Suprapubic skin (tissue), 4 donors: ENCODE measurements at places on chromosomes 1 and 21. TPM values are rescaled to one million over a fixed set of nuclear protein-coding genes. Genes with fewer than 3 reads are reported as not detected.

DNA sequence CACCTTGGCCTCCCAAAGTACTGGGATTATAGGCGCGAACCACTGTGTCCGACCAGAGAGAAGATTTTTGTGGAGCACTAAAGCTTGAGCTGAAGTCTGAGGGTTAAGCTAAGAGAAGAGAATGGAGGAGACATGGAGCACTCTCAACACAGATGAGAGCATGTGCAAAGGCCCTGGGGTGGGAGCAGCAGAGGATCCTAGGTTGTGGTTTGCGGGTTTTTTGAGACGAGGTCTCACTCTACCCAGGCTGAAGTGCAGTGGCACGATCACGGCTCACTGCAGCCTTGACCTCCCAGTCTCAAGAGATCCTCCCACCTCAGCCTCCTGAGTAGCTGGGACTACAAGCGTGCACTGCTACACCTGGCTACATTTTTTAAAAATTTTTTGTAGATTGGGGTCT lies 30.5 kb downstream of the FBXO2 start:
- H3K27ac ChIP-seq, result no peak overlapping the region
- H3K4me1 ChIP-seq, result no peaks in the 10 kb centered on the region
- H3K4me3 ChIP-seq, result no peak overlapping the region
- no peak for DNase-seq

DNA sequence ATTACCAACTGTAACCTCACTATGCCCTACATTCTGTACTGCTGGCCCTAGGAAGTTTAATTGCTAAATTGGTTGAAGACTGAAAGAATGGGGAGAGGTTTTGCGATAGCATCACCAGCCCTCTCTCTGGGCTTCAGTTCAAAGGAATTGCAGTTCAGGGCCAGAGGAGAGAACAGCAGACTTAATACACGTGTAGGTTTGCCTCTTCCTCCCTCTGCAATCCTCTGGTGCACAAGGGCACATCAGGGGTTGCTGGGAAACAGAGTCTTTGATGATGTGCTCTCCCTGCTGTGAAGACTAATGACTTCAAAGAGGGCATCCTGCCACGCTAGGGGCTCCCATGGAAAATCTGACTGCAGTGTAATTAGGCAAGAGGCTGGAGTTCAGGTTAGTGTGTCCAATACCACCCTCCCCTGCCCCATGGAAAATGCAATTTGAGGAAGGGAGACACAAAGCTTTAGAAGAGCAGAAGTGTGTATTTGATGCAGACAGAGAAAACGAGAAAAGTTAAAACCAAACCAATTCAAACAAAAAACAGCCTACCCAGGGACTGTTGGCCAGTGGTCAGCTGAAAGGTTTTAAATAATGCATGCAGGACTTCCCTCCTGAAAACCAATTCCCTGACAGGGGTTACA lies 167.9 kb downstream of the ASTN1 start:
- H3K27ac ChIP-seq, result no peak overlapping the region
- no peaks in the 10 kb centered on the region for H3K36me3 ChIP-seq
- H3K27me3 ChIP-seq, result peaks cover 4% of the 10 kb centered on the region
- DNase-seq, result no peak
- H3K4me1 ChIP-seq, result no peaks in the 10 kb centered on the region
- H3K4me3 ChIP-seq, result no peak overlapping the region

The RGSL1 gene
- not detected for total RNA-seq

The ST6GALNAC3 gene
- 5.3 TPM for total RNA-seq

DNA sequence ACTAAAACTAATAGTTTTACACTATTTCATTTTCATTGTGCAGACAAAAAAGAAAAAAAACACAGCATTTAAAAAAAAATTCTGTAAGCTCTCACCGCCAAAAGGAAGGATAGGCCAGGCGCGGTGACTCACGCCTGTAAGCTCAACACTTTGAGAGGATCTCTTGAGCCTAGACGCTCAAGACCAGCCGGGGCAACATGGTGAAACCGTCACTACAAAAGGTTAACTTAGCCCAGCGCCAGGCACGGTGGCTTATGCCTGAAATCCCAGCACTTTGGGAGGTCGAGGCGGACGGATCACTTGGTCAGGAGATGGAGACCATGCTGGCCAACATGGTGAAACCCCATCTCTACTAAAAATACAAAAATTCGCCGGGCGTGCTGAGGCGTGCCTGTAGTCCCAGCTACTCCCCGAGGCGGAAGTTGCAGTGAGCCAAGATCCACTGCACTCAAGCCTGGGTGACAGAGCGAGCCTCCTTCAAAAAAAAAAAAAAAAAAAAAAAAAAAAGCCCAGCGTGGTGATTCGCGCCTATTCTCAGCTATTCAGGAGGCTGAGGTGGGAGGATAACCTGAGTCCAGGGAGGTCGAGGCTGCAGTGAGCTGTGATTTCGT lies 14.3 kb upstream of the SPEN start:
- no peaks in the 10 kb centered on the region for H3K27me3 ChIP-seq
- H3K4me3 ChIP-seq, result peak overlapping the region; percentile 57
- H3K27ac ChIP-seq, result peak overlapping the region; percentile 93
- H3K4me1 ChIP-seq, result peaks cover 51% of the 10 kb centered on the region
